ENCODE measurements at places on chromosomes 4 and X.

DNA sequence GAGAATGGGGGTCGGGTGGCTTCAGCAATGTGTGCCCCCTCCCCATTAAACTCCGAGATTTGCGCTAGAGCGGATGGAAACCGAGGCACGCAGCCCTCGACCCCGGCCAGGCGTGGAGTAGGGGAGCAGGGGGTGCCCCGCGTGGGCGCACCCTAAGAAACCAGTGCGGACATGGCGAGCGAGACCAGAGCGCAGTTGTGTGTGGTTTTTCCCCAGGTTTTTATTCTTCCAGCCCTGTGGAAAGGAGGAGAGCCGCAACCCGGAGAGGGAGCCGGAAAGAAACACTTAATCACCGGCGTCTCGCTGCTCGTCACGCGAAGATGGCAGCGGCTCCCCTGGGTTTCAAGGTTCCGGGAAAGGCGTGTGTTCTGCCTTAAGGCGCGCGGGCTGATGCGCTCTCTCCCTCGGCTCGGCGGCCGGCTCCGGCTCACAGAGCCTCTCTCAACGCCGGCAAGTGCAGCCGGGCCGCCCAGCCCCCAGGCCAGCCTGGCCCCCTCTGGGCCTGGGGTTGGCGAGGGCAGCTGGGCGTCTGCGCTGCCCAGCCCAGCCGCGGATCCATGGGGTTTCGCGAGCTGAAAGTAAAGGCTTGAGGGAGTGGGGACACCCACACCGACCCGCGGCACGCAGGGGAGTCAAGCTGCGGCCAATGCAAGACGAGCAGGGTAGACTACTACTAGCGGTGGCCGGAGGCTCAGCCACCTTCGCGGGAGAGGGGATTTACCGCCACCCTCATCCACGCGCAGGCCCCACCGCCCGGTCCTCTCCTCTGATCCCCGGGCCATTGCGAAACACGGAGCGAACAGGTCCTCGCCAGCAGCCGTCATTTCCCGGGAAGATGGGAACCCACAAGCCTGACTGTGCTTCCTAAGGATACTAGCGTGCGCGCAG is 74.0 kb upstream of the BCOR start:
- H3K4me1 ChIP-seq = peaks cover 31% of the 10 kb centered on the region
- peak overlapping the region; percentile 84 for H3K4me3 ChIP-seq
- peak overlapping the region; percentile 97 for H3K27ac ChIP-seq
- H3K27me3 ChIP-seq = no peaks in the 10 kb centered on the region
- no peak for DNase-seq

- DNase-seq = peak; percentile 39
- H3K4me3 ChIP-seq = peak overlapping the region; percentile 95
- H3K27ac ChIP-seq = peak overlapping the region; percentile 94
These were observed 717 bp downstream of the PPP3CA start for GRCh38 chr4:101346351-101347266.

DNA sequence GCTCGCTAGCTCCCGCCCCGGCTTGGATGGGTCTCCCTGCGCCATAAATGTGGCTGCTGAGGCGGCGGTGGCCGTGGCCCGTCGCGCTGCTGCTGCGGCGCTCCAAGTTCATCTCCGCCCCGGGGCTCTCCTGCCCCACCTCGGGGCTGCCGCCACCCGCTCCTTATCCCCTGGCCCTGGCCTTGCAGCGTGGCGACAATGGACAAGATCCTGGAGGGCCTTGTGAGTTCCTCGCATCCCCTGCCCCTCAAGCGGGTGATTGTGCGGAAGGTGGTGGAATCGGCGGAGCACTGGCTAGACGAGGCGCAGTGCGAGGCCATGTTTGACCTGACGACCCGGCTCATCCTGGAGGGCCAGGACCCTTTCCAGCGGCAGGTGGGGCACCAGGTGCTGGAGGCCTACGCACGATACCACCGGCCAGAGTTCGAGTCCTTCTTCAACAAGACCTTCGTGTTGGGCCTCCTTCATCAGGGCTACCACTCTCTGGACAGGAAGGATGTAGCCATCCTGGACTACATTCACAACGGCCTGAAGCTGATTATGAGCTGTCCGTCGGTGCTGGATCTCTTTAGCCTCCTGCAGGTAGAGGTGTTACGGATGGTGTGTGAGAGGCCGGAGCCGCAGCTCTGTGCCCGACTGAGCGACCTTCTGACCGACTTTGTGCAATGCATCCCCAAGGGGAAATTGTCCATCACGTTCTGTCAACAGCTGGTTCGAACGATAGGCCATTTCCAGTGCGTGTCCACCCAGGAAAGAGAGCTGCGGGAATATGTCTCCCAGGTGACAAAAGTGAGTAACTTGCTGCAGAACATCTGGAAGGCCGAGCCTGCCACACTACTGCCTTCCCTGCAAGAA is 763 bp downstream of the USP38 start:
- DNase-seq = no peak
- peaks cover 39% of the 10 kb centered on the region for H3K36me3 ChIP-seq
- H3K4me3 ChIP-seq = peak overlapping the region; percentile 90
- H3K27me3 ChIP-seq = no peaks in the 10 kb centered on the region

DNA sequence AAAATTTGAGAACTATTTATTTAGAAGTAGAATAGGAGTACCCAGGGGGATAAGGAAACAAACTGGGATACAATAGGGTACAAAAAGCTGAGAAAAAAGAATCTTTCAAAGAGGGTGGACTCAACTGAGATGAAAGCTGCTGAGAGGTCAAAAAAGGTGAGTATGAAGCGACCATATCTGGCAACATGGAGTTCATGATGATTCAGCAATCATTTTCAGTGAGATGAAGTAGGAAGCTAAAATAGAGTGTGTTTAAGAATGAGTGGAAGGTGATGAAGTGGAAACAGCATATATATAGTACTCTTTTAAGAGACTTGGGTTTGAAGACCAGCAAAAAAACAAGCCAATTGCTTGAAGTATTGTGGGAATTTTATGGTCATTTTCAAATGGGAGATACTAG is 72.0 kb upstream of the IL13RA2 start:
- H3K27ac ChIP-seq = no peak overlapping the region
- H3K4me3 ChIP-seq = no peak overlapping the region
- no peaks in the 10 kb centered on the region for H3K4me1 ChIP-seq

- no peak overlapping the region for H3K27ac ChIP-seq
- no peak for DNase-seq
- no peaks in the 10 kb centered on the region for H3K4me1 ChIP-seq
- H3K27me3 ChIP-seq = no peaks in the 10 kb centered on the region
These were observed 686.0 kb downstream of the STPG2 start for GRCh38 chr4:97457253-97457652.

DNA sequence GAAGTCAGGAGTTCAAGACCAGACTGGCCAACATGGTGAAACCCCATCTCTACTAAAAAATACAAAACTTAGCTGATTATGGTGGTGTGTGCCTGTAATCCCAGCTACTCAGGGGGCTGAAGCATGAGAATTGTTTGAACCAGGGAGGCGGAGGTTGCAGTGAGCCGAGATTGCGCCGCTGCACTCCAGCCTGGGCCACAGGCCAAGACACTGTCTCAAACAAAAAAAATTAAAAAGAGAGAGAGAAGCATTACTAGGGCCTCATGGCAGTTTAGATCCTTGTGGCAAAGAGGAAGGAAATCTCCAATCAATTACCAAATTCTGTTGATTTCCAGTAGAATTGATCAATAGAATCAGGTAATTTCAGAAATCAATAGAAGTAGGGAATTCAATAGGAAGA is 16.8 kb upstream of the SLC34A2 start:
- no peak overlapping the region for H3K27ac ChIP-seq
- H3K4me1 ChIP-seq = no peaks in the 10 kb centered on the region
- DNase-seq = no peak
- H3K36me3 ChIP-seq = no peaks in the 10 kb centered on the region
- no peak overlapping the region for H3K4me3 ChIP-seq

- H3K27ac ChIP-seq = no peak overlapping the region
- H3K4me3 ChIP-seq = no peak overlapping the region
- no peaks in the 10 kb centered on the region for H3K27me3 ChIP-seq
- no peaks in the 10 kb centered on the region for H3K36me3 ChIP-seq
These were observed 43.9 kb downstream of the PTTG2 start for GRCh38 chr4:38004062-38004461.

GRCh38 chr4:45527160-45527559 is 596.7 kb downstream of the GABRG1 start:
- H3K36me3 ChIP-seq = no peaks in the 10 kb centered on the region
- no peak overlapping the region for H3K4me3 ChIP-seq
- DNase-seq = no peak
- H3K4me1 ChIP-seq = no peaks in the 10 kb centered on the region

DNA sequence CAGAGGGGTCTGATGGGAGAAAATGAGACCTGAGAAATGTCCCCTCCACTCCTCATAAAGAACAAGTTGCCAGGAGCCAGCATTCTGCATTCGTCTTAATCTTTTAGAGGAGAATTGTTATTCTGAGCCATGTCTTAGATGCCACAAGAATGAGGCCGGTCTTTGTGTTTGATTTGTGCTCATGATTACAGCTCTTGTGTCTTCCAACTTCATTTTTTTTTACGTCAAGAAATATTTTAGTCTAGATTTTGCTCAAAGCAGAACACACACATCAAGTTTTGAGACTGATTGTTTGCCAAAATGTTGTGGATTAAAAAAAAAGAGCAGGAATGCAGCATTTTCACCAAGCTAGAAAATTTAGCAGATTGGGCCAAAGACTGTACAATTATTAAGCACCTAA is 130.6 kb upstream of the PITX2 start:
- no peaks in the 10 kb centered on the region for H3K27me3 ChIP-seq
- H3K36me3 ChIP-seq = no peaks in the 10 kb centered on the region
- no peaks in the 10 kb centered on the region for H3K4me1 ChIP-seq
- DNase-seq = no peak

DNA sequence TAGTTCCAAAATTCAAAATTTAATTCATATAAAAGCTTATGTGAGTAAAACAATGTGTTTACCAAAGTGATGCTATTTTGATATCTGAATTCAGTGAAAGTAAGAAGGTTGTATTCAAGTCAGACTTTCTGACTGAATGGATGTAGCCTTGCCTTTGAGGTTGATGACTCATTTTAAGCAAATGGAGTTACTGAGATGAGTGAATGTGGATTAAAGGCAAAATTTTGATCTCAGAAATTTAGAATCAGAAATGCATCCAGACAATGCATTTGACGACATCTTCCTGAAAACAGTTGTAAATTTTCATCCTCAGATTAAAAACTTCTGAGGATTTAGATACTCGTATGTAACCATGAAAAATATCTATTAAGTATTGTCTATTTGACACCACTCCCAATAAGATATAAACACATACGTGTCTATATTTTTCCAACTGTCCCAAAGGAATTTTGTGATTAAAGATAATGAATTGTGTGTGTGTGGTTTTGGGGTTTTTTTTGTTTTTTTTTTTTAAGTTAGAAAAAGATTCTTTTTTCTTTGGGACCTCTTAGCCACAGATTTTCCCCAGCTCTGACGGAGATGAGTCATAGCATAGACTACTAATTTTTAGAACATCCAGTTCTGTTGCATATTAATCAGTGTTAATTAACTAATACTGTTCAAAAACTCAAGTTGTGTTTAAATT is 34.4 kb downstream of the NFKB1 start:
- no peak for DNase-seq
- no peak overlapping the region for H3K27ac ChIP-seq
- H3K36me3 ChIP-seq = peaks cover 50% of the 10 kb centered on the region
- no peaks in the 10 kb centered on the region for H3K27me3 ChIP-seq
- no peak overlapping the region for H3K4me3 ChIP-seq

GRCh38 chr4:54754394-54754793 is 96.6 kb downstream of the KIT start:
- no peak for DNase-seq
- no peaks in the 10 kb centered on the region for H3K36me3 ChIP-seq
- H3K4me3 ChIP-seq = no peak overlapping the region
- H3K4me1 ChIP-seq = peaks cover 4% of the 10 kb centered on the region
- no peaks in the 10 kb centered on the region for H3K27me3 ChIP-seq
